Fibroblast of skin of back (primary cell): ENCODE measurements at places on chromosomes 2 and 18.

DNA sequence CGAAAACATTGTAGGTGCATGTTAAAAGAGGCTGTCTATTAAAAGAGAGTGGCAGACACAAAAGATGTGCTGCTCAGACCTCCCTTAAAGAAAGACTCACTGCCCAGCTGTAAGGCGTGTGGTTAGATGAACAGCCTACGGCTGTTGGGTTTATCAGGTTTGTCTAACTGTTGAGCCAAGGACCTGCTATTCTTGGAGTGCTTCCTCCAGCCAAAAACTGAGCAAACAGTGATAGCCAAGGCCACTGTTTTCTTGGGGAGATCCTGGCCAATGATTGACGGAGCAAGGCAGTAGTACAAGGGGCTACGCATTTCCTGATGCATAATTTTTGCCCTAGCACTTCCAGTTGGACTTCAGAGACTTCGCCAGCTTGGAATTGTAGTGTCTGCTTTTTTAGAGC, 1.4 kb upstream of the RAB3GAP1 start:
- no peak for DNase-seq

DNA sequence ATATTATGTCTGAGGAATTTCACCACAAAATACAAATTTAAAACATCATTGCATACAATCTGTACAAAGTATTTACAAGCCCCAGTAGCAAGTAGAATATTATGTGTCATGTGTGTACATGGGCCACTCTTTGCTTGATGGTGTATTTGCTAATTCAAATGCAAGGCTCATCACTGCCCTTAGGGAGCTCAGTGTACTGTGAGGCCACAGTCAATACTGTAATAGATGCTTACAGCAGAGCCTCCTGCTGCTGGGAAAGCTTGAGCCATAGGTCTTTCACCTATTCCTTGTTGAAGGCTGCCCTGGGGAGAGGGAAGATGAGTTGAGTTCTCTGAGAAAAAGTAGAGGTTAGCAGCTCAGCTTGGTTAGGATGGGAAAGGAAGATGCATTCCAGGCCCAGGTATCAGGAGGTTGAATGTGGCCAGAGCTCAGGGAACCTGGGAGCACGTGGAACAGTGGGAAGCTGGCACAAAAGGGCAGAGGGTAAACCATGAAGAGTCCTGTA, 189.6 kb downstream of the LRP1B start:
- DNase-seq = no peak

GRCh38 chr2:189298038-189298437, 118.5 kb upstream of the COL5A2 start:
- no peak for DNase-seq

DNA sequence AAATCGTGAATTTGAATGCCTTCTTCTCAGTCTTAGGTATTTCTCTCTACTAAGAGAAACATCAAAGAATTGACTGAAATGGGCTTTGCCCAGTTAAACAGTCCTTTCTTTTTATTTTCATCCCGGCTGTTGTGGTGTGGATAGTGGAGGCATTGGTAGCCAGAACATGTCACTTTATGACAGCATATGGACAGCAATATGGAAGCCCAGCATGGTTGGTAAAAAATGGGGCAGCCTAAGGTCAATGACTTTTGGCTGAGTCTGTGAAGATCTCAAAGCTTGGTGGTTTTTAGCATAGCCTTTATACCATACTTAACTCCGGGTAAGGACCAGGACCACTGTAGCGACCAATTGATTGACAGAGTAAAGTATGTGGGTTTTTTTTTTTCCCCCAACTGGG, 3.2 kb downstream of the CERS6 start:
- DNase-seq = no peak

- peak; percentile 93 for DNase-seq
Measured at GRCh38 chr2:144084114-144084661, 435.7 kb downstream of the ZEB2 start.

GRCh38 chr2:9649261-9649660, 18.5 kb upstream of the YWHAQ start:
- DNase-seq = no peak

DNA sequence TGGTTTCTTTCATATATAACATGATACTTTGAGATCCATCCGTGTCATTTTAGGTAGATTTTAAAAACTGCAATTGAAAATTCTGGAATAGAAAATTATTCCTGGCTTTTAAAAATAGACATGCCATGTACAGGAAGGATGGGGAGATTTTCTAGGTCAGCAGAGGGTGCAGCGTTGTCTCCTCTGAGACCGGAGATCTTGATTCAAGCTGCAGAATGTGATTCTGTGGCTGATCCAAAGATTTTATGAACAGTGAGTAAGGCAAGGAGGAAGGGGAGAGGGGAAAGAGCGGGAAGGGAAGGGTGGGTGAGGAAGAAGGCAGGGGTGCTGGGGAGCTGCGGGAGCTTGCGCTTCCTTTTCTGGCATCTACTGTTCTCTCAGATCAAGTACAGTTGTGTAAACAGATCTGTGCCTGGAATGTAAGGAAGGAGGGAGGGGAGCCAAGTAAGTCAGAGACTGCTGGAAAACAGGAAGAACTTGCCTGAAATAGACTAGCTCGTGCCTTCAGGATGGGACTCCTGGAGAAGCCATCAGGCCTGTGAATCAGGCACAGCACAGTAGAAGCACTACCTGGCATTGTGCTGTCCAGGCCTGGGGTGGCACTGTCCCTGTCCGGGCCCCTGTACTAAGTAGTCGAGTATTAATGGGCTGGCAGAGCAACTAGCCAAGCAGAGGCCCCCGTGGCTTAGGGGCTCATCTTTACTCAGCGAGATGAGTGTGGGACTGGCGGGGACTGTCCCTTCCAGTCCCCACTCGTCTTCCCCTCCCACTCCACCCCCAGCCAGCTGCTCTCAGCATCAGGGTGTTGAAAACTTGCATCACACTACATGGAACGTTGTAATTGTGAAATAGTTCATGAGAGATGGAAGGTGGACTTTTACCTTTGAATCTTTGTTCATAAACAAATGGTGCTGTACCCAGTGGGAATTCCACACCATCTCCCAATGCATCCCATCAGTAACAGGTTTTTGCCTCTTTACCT, 163.5 kb downstream of the UXS1 start:
- DNase-seq = peak; percentile 91

- DNase-seq = no peak
Measured at GRCh38 chr2:127479866-127480743, 46.2 kb downstream of the IWS1 start.

DNA sequence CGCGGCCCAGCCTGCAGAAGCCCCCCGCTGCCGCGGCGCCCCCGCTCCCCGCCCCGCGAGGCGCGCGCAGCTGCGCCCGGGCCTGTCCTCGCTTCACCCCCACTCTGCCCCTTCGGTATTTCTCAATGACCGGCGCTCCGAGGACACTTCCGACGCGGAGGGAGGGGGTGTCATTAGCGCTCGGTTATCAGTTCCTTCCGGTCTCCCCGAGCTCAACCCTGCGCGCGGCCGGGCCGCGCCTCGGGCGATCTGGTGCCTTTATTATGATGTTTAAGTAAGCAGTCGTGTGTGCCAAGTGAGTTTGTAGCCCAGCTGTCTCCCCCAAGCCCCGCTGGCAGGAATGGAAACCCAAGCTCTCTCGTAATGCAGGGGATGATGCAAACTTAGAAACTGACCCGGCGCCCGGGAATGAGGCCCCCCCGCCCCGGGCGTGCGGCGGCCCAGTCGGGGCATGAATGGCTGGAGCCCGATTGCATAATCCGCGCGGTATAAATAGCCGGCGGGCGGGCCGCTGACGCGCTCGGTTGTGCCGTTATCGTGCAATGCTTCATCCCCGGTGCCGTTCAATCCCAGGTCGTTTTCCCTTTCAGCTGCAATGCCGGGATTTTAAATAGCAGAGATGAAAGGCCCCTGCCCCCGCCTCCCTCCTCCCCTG, 3.9 kb upstream of the SPRED2 start:
- DNase-seq = peak; percentile 92

DNA sequence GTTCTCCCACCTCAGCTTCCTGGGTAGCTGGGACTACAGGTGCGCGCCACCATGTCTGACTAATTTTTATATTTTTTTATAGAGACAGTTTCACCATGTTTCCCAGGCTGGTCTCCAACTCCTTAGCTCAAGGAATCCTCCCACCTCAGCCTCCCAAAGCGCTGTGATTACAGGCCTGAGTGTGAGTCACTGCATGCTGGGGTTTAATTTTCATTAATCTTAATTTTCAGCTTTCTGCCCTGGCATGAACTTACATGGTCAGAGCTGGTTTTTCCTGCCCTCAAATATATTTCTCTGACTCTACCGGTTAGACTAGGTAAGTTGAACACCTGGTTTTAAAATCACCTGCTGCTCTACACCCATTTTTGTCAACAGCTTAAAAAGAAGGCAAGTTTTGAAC, 3.1 kb downstream of the MARCHF7 start:
- DNase-seq = no peak

DNA sequence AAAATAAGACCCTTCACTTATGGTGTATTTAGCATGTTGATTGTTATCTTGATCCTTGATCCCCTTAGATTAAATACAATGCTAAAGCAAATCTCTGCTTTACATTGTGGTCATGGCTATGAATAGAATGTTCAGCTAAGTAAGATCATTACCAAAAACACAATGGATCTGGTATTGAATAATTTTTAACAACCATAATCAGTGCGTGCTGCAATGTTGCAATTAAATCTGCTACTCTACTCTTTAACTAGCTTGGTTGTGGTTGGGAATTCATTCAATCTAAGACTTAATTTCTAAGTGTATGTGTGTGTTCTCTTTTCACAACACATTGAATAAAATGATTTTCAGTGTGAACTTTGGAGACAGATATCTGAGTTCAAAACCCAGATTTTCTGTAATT, 442.5 kb upstream of the ZNF804A start:
- no peak for DNase-seq

DNA sequence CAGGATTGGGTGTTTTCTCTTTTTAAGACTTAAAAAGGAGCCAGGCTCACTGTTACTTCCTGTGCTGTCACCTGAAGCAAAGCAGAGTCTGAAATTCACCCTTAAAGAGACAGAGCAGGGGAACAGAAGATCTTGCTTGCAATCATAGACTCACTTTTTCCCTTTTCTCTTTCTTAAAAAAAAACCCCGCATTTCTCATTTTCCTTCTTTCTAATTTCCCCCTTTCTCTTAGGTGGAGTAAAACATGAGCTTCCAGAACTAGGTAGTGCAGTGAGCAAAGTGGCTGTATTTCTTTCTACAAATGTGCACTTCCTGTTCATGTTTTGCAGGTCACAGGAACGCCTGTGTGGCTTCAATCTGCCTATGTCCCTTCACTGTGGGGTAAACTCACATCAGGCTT, 381.2 kb downstream of the LPIN1 start:
- no peak for DNase-seq

GRCh38 chr18:13556502-13556901, 169.9 kb downstream of the FAM210A start:
- no peak for DNase-seq

DNA sequence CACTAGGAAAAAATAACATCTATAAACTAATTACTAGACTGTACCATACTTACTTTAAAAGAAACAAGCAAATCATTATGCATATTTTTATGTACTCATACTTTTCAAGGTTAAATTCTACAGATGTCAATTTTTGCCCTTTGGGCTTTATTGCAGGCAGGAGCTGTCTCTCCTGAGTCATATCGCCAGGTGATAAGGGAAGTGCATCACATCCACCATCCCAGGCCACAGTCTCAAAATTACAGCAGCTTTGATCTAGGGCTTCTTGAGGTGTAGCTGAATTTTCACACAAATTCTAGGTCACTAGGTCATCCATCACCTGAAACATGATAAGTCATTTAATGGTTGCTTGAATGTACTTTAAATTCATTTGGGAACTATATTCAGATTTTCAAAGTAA, 38.4 kb upstream of the FRZB start:
- DNase-seq = no peak

DNA sequence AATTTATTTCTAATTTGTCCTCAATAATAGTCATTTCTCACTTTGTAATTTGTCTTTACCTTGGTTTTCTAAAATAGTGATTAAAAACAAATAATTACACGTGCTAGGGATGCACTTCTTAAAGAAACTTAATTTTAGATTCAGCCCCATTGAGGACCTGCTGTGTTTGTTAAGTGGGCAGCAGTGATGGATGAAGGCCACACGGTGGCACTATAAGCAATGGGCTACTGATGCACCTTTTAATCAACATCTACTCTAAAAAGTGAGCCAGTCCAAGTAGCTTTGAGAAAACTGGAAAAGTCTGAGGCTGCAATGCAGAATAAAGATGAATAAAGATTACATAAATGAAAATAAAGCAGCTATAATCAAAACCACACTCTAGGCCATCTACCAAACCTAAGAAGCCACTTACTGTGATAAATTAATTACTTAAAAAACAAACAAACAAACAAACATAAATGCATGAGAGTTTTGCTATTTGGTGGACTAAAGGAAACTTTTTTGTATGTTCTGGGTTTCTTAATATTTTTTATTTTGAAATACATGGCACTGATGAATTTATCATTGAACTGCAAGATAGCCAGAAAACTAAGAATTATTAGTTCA, 89.3 kb downstream of the PDE11A start:
- DNase-seq = peak; percentile 62

DNA sequence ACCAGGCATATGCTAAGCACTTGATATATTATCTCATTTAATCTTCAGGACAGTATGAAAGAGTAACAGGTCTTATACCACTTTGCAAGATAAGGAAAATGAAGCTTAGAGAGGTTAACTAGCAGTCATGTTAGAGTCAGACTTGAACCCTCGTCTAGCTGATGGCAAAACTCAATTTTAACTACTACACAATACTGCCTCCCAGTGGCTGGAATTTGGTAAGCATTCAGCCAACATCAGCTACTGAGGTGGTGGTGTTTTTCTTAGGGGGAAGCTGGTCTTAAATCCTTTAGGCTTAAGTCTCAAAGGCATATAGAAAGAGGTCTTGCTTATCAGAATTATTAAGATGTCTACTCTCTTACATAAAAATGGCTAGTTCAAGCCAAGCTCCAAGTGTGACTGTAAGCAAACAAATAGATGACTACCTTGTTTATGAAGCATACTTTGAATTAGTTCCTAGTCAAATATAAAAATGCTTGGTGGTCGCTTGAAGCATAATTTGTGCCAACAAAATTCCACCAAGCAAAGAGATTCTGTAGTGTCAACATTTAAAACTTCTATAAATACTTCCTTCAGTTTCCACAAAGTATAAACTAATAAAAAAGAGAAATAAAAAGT, 325.4 kb upstream of the FIGN start:
- peak; percentile 40 for DNase-seq

DNA sequence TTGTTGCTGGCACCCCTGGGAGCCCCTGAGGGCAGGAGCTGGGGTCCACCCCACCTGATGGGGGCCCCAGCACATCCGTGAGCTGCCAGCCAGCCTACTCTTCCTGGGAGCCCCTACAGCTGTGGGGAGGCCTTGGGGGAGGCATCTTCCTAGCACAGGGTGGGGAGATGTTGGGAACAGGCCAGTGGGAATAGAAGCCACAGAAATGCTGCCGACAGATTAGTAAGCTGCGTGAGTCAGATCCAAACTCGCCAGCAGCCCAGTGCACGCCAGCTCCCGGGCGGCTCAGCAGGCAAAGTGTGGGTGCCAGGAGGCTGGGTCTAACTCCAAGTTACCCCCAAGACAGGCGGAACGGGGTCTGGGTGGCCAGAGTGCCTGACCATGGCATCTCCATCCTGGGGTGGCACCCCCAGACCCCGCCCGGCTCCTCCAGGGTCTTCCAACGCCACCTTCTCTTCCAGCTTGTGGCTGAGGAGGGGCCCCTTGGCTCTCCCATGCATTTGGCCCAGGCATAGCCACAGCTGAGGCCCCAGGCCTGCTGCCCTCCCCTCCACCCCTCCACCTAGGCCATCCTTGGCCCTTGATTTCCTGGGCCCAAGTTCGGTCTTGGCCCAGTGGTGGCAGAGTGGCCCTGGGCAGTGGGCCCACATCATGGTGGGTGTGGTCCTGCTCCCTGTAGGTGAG, 15.3 kb downstream of the CROCC2 start:
- DNase-seq = peak; percentile 95

GRCh38 chr2:136281281-136282114, 163.5 kb upstream of the CXCR4 start:
- DNase-seq = no peak

GRCh38 chr2:198385856-198386255, 581.5 kb downstream of the PLCL1 start:
- peak; percentile 40 for DNase-seq
